ENCODE measurements at places on chromosomes 4 and X.

DNA sequence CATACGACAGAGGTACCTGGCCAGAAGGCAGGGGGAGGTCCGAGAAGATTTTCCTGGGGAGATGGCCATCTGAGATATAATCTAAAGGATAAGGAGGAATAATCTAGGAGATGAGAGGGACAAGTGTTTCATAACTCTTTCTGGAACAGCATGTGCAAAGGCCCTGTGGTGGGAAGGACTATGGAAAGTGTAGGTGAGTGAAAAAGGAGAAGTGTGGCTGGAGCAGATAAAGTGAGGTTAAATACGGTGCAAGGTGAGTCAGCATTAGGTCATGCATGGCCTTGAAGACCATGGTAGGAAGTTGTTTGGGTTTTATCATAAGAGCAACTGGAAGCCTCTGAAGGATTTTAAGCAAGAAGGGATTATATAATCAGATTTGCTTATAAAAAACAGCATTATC, 34.6 kb upstream of the MTM1 start:
- no peak for DNase-seq

DNA sequence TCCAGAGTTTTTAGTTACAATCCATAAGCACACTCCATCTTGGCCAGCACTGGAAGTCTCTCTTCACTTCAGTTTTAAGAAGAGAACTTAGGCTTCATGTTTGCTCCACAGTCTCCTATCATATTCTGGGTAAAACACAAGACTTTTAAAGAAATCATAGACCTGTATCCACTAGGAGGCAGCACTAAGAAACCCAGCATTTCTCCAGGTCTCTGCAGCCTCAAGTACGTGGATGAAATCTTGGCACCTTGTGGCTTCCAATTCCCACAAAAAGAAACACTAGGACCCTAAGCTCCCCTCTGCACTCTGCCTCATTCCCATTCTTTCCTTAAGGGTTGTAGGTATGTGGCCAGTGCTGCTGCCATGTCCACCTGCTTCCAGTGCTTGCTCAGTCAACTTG, 367.3 kb upstream of the CASK start:
- no peak for DNase-seq

GRCh38 chr4:138869165-138869564, 146.4 kb upstream of the NOCT start:
- no peak for DNase-seq

DNA sequence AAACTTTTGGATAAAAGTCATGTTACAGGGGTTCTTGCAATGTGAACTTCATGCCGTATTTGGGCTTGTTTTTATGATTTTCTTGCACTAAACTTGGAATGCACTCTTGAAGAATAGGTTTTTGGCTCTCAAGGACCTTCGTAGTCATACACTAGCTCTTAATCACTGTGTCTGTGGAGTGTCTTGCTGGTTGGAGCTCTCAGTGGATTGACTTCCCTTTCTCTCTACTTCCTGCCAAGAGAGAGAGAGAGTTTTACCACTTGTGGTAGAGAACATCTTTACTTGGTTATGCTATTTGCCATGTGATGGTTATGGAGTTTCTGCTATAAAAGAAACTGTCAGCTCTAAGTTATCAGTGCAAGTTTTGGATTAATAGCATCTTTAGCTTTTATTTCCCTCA, 112.4 kb downstream of the BMPR1B start:
- DNase-seq = no peak

DNA sequence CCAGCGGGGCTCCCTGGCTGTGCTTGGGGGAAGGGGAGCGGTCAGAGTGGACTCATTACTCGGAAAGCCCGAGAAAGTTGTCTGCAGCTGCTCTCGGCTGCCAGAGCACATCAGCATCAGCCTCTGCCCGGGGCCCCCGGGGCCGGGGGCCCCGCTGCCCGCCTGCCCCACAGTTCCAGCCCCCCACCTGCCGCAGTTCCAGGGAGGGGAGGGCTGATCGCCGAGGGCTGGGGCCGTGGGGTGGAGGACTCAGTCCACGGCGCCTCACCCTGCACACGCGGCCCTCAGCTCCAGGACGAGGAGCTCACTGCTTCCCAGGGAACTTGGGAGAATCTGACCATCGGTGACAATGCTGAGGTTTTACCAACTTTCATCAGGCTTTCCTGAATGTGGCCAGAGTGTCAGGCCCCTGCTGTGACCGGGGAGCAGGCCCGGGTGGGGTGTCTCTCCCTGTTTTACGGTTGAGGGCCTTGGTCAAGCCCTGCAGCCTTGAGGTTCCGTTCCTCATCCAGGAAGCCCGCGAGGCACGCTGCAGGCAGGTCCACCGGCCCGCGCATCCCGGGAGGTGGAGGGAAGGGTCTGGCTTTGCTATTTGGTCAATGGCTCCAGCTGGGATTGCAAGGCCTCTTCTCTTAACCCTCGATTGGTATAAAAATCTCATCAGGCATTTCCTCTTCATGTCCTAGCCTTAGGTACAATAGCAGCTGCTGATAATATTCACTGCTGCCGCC, 57.2 kb downstream of the CPZ start:
- no peak for DNase-seq

- DNase-seq = no peak
Measured at GRCh38 chr4:31343061-31343460, 622.9 kb downstream of the PCDH7 start.

GRCh38 chrX:153669174-153669890, 4.3 kb downstream of the PNCK start:
- DNase-seq = no peak

DNA sequence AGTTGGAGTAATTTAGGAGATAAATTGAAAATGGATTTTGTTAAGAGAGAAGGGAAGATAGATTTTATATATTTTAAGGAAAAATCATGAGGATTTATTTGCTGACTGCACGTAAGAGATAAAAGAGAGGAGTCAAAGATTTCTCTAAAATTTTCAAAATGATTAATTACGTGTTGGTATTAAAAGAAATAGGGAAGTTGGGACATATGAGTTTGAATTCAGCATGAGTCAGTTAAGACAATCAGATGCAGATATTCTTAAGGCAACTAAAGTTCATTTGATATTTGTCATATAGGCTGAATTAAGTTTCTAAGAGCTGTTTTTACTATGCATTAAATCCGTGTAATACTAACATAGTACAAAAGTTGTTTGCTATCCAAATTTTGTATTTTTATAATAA, 46.9 kb downstream of the TET2 start:
- DNase-seq = no peak

GRCh38 chrX:99371976-99372595, 1038.0 kb downstream of the PCDH19 start:
- DNase-seq = no peak

- no peak for DNase-seq
Measured at GRCh38 chr4:165813606-165814005, 59.4 kb upstream of the TLL1 start.

GRCh38 chr4:82706349-82707000, 92.1 kb downstream of the SCD5 start:
- no peak for DNase-seq

DNA sequence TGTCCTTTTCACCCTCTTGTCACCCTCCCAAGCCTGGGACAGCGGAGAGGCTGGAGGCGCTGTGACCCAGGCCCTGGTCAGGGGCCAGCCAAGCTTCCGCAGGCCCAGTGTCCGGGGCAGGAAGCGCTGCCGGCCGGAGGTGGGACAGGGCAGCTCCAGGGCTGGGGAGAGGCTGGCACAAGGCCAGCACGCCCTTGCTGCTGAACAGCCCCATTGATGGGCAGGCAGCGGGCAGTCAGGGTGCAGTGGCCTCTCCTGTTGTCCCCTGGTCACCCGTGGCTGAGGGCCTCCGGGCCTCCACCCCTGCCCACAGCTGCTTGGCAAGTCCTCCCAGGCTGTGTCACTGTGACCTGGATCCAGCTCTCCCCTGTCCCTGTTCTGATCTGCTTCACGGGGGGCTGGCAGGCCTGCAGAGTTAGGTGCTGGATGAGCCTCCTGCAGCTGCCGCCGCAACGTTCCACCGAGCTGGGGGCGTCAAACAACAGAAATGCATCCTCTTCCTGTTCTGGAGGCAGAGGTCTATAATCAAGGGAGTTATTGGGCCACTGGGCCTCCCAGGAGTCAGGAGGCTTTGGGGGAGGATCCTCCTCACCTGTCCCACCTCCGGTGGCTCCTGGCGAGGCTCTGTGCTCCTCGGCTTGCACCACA, 107.9 kb downstream of the PSAPL1 start:
- no peak for DNase-seq

DNA sequence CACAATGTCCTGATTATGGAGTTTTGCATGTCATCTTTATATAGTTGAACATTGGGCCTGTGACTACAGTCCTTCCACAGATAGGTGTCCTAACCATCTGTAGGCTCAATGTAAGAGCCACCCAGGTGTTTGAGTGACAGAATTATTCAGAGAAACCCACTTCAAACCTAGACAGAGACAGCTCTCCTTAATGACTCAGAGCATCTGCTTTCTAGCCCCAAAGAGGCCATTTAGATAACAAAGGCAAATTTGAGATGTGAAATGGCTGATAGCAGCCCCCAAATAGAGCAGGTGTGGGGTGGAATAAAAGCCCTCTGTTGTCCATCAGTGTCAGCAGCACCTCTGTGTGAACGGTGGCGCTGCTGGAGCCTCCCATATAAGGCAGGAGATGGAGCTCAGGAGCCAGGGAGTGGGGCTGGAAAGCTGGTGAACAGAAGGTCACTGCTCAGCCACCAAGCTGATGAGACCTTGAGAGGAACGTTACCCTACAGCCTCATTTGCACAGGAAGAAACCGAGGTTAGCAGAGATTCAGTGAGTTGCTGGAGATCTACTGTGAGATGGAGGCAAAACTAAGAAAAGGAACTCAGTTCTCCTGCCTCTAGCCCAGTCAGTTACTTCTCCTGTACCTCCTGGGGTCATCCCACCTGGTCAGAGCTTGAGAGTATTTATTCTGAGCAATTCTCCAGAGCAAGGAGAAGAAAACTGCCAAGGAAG, 153.3 kb upstream of the LNX1 start:
- no peak for DNase-seq

GRCh38 chr4:102007959-102008425, 217.5 kb downstream of the BANK1 start:
- no peak for DNase-seq

DNA sequence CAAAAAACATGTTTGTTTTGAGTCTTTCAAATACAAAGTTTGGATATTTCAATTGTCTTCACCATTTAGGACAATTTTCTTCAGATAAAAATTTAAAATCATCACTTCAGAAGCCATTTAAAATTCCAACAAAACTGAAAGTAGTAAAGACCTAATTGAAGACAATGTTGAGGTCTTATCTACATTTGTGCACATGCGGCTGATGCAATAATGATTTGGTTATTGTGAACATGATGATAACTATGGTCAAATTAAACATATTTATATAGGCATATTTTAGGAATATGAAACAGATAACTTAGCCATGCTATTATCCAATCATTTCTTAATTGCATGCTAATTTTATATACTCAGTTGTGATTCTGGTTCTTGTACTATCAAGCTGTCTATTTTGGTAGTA, 407.5 kb downstream of the GALNTL6 start:
- DNase-seq = no peak

DNA sequence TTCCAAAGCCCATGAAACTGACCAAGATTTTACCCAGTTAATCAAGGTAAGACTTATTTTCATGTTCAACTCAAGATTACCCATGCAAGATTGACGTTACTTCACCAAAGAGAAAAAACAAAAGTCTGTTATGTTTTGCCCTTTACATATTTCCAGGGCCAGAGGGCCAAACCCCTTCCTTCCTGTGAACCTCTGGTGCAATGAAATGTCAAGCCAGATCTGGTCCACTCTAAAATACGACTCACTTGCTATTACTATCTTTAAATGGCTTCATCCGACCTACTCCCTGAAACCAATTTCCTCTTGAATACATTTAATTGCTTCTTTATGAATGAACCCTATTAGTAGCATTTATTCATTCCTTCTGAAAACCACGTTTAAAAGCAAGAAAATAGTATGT, 33.0 kb downstream of the TSPAN5 start:
- DNase-seq = no peak

- no peak for DNase-seq
Measured at GRCh38 chrX:22486296-22486695, 213.6 kb downstream of the CBLL2 start.

DNA sequence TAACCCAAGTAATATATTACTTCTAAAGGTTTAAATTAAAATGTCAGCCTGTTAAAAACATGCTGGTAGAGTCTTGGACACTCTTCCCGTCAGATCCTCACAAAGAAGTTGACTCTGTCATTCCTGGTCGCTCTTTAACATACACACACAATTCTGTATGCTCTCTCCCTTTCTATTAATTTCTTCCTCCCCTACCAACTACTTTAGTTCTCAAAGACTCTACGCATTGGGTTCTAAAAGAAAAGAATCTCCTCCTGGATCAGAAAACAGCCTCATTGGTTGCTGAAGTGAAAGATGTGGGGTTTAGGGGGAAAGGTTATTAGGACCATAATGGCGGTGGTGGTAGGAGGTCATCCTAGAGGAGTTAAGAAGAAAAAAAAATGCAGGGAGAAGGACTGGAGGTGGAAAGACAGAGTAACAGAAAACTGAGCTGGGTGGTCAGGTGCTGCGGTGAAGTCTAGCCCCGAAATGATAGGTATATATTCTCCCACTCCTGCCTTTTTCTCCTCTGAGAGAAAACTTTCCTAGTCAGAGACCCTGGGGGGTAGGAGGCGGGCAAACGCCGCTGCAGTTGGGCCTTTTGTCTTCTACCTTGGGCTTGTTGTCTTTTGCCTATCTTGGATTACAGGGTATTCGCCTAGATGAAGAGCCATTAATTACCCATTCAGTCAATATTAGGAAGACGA, 5.2 kb upstream of the PITX2 start:
- DNase-seq = no peak

DNA sequence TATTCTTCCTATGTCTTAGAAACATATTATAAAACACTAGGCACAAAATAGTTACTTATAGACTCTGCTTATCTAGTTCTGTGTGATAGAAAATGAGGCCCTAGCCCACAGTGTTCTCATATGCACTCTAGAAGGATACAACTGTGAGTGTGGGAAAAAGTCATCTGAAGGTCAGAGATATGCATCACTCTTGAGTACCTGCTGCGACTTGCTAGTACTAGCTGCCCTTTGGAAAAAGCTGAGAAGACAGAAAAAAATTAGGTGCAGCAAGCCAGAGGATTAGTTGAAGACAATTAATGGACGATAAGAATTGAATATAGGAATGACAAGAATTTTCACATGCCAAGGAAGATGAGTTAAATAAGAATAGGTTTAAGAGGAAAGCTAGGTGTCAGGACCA, 61.3 kb downstream of the MTHFD2L start:
- no peak for DNase-seq

- DNase-seq = no peak
Measured at GRCh38 chrX:111168314-111168713, 72.3 kb downstream of the PAK3 start.

Data from stimulated activated CD8-positive, alpha-beta memory T cell treated with anti-CD3 and anti-CD28 coated beads, Interleukin-4, amount 100 ng/mL, for 1 hour (primary cell).